Muscle of leg (tissue), 16 donors: ENCODE measurements at places on chromosomes 7 and 10. TPM values are rescaled to one million over a fixed set of nuclear protein-coding genes. Genes with fewer than 3 reads are reported as not detected.
A peak's percentile ranks its signal among the peaks of the same experiment; 100 is the strongest.

DNA sequence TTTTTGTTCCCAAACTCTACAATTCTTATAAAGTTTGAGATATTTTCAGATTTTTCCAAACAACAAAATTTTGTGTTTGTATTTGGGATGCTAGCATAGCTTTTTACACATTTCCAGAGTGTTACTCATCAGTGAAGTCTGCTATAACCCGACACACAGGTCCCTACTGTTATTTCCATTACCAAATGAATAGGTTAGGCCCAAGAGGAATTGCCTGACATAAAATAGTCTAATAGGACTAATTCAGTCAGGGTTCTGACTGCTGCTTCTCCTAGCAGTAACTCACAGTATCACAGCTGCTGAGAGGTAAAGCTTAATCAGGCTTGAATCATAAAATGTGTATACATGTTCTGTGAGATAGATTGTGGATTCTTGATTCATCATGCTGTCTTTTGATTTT, 49.1 kb upstream of the STRIP2 start:
- H3K36me3 ChIP-seq, result no peaks in the 10 kb centered on the region
- no peaks in the 10 kb centered on the region for H3K27me3 ChIP-seq
- DNase-seq, result no peak
- no peak overlapping the region for H3K4me3 ChIP-seq

PPP1R17 gene
- not detected for total RNA-seq

DNA sequence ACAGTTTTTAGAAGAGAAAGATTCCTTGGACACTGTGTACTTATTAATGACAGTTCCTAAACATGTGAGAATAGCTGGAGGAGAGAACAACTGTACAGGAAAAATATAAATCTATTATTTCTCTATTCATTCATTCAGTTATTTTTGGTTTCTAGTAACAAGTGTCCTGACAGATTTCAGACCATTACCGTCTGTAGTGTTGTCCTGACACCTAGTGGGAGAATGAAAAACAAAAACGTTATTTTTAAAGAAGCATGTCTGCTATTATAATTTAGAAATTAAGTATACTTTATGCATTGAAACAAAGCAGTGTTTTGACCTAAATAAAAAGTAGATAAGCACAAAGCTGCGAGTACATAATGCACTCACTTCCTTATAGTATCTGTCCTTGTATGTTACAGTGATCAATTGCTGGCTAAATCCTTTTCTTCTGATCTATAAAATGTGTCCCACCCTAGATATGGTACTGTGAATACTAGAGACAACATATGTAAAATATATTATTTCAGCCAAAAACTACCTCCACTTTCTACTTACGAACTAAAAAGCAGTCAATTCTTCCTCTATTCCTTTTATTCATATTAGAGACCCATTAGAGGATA, 575.6 kb downstream of the ARL4A start:
- no peaks in the 10 kb centered on the region for H3K4me1 ChIP-seq
- no peak overlapping the region for H3K4me3 ChIP-seq
- no peaks in the 10 kb centered on the region for H3K27me3 ChIP-seq
- peak; percentile 71 for DNase-seq
- H3K36me3 ChIP-seq, result no peaks in the 10 kb centered on the region

- DNase-seq, result no peak
- H3K4me1 ChIP-seq, result no peaks in the 10 kb centered on the region
- no peak overlapping the region for H3K27ac ChIP-seq
- no peak overlapping the region for H3K4me3 ChIP-seq
These were observed 141.3 kb downstream of the PAXIP1 start for GRCh38 chr7:154861589-154861988.

SPDYE2B gene
- not detected for total RNA-seq

DNA sequence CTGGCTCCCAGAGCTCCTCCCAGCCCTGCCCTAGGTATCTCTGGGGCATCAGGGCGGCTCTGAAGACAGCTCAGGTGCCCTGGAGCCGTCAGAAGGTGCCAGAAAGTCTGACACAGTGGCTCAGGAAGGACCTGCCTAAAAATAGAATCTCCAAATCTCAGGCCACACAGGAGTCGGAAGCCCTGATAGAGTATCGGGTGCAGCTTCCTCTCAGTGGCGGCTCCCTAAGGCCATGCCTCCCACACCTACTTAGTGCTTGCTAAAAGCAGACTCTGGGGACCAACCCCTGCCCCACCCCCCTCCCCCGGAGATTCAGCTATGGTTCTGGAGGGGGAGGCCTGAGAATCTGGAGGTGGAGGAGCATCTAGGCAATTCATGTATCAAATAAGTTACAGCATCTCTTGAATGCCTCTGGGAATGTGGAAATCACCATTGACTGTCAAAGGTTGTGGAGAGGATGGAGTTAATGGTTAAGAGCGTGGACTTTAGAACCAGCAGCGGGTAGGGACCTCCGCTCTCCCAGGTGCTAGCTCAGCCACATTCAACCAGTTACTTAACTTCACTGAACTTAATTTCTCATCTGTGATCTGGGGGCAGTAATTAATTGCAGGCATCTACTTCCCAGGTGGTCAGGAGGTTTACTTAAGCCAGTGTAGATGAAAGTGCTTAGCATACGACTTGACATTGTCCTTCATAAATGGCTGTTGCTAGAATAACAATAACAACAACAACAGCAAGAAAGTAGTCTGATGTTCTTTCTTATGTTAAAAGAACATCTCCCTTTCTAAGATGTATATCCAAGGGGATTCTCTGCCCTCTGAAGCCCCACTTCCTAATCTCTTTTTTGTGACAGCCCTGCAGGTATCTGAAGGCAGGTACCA, 38.6 kb upstream of the MXI1 start:
- DNase-seq, result no peak
- H3K4me1 ChIP-seq, result peaks cover 13% of the 10 kb centered on the region

- H3K4me3 ChIP-seq, result no peak overlapping the region
- peaks cover 32% of the 10 kb centered on the region for H3K4me1 ChIP-seq
- no peak for DNase-seq
- H3K27me3 ChIP-seq, result no peaks in the 10 kb centered on the region
These were observed 8.4 kb downstream of the SFRP5 start for GRCh38 chr10:97763411-97763810.

FXYD4 gene
- 0.44 TPM for total RNA-seq

GRCh38 chr10:86402283-86402941, 35.8 kb upstream of the GRID1 start:
- H3K4me3 ChIP-seq, result no peak overlapping the region
- peaks cover 40% of the 10 kb centered on the region for H3K27me3 ChIP-seq
- no peaks in the 10 kb centered on the region for H3K36me3 ChIP-seq
- no peak overlapping the region for H3K27ac ChIP-seq
